NCI-H1417 treated with DMSO at 0.1 percent for 48 hours (cell line): ENCODE measurements at places on chromosomes 12 and 14.

DNA sequence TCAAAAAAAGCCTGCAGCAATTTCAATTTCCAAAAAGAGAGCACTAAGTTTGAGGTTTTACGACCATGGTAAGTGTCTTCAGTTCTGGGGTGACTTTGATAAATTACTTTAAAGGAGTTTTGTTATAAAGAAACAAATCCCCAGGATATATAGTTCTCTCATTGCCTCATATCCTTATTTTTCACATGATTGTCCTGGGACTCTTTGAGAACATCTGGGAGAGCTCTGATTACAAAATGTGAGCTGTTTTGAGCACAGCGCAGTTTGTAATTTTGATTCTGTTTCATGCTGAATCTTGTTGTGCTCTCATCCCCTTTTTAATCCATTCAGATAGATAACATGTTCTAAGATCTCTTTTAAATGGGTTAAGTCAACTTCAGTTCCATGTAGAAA lies 67.7 kb upstream of the DCN start:
- DNase-seq, result no peak

GRCh38 chr12:45298047-45298446 lies 82.2 kb downstream of the ANO6 start:
- no peak for DNase-seq

DNA sequence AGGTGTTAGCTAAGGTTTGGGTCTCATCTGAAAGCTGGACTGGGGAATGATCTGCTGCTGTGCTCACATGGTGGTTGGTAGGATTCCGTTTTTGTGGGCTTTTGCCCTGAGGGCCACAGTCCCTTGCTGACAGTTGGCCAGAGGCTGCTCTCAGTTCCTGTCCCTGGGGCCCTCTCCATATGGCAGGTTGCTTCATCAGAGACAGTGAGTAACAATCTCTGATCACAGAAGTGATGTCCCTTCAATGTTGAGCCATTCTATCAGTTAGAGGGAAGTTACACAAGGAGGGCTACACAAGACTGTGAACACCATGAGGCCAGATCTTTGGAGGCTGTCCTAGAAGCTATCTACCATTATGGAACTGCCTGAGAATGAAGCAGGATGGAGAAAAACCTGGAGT lies 137.2 kb downstream of the AACS start:
- DNase-seq, result no peak

DNA sequence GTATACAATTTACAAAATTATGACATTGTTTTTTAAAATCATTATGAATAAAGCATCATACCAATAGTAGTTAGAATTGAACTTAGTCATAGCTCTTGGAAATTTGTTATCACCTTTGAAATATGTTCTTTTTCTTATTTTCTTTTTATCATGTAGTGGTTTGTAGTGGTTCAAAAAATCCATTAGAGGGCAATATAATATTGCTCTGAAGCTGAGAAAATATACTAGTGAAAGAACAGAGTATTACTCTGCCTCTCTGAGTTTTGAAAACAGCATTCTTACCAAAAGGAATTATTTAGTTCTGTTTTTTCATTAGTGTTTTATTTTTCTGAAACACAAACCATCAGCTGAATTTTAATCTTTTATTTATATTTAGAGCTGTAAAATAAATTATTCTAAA lies 76.2 kb downstream of the PDZRN4 start:
- DNase-seq, result peak; percentile 34

- peak; percentile 74 for DNase-seq
These were observed 112.0 kb downstream of the SLC15A5 start for GRCh38 chr12:16165506-16165905.

DNA sequence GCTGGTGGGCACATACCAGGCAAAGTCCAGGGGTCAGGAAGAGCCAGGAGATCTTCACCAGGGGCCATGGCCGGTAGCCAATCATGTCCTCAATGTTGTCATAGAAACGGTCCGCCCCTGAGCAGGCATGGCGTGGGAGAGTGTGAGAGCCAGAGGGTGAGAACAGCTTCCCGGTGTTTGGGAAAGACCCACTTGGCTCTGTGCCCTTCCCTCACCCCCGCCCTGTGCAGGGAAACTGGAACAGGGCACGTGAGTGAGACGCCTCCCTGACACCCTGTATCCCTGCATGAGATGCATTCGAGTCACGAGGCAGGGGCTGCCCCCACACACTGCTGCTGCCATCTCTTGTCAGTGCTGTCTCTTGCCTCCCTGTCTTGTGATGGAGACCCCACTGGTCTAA lies 20.7 kb downstream of the SLC6A12 start:
- DNase-seq, result no peak

GRCh38 chr12:63779498-63780481 lies at the start of gene RXYLT1:
Gene RXYLT1, plus strand, starts transcription at chr12:63779909. Its CDS starts 52 bp downstream, at chr12:63779961.
- DNase-seq, result peak; percentile 47

DNA sequence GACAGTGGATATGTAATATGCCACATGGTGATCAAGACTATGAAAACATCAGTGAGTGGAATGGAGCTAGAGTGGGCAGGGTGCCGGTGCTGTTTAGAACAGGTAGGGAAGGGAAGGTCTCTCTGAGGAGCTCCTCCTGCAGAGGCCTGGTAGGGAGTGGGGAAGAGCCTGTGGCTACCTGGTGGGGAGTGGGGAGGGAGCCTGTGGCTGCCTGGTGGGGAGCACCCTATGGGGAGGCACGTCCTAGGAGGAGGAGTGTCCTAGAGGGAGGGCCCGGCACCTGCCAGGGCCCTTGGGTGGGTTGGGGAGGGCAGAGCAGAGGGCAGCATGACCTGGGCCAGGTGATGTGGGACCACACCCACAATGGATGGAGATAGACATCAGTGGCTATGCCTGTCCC lies 122.6 kb downstream of the ADGRD1 start:
- DNase-seq, result no peak

- DNase-seq, result no peak
These were observed 522 bp downstream of the R3HDM2 start for GRCh38 chr12:57430112-57430930.

DNA sequence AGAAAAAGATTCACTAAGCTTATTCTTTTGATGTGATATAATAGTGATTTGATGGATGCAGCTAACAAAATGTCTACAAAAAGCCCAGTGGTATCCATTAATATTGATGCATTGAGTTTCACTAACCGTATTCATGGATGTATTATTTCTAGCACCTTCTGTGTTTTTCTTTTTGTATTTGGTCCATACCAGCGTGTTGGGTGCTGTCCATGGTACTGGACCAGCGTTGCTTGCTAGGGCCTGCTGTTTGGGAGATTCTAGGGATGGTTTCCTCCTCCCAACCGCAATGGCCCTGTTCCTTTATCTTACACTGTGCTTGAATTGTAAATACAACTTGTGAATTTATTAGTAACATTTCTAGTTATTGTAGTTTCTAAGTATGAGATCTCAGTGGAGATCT lies 31.7 kb downstream of the ANO4 start:
- no peak for DNase-seq

DNA sequence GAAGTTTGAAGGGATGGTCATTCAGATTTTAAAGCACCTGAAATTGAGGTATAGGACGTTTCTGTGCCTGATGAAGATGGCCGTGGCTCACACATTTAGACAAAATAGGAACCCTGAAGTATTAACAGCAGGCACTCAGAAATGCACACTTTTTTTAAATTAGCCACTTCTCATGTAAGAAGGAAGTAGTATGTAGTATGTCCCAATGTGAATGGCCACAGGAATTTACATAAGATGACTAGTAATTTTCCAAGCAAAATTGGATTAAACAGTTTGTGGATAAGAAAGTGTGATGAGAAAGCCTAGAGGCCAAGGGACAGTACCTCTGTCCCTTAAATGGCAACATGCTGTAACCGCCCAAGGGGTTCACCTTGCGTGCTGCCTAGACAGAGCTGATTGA lies 1.8 kb upstream of the MIS18BP1 start:
- DNase-seq, result no peak

DNA sequence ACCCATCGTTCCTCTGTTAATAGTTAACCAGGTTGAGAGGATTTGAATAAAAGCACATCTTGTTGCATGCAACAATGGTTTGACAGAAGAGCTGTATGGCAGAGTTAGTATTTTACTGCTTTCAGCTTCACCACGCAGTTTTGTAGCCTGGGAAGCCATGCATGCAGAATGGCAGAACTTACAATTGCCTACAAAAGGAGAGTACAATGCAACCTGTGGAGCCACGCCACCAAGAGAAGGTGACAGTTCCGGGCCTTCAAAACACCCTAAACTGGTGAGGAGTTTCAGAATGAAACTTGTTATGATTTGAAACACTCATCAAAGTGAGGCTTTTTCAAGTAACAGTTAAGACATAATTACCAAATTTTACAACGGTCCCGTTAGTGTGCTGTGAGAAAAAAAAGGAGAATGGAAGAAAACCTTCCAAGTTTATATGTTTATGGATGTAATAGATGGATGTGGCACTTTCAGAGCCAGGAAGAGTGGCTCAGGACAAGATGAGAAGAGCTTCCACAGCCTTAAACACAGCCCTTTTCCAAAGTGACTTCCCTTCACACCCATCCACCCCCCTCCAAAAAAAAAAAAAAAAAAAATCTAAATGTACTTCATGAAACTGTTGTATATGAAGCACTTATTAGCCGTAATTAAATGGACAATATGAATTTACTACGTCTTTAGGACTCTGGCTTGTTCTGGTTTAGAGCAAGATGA lies 158.7 kb downstream of the EGLN3 start:
- no peak for DNase-seq

DNA sequence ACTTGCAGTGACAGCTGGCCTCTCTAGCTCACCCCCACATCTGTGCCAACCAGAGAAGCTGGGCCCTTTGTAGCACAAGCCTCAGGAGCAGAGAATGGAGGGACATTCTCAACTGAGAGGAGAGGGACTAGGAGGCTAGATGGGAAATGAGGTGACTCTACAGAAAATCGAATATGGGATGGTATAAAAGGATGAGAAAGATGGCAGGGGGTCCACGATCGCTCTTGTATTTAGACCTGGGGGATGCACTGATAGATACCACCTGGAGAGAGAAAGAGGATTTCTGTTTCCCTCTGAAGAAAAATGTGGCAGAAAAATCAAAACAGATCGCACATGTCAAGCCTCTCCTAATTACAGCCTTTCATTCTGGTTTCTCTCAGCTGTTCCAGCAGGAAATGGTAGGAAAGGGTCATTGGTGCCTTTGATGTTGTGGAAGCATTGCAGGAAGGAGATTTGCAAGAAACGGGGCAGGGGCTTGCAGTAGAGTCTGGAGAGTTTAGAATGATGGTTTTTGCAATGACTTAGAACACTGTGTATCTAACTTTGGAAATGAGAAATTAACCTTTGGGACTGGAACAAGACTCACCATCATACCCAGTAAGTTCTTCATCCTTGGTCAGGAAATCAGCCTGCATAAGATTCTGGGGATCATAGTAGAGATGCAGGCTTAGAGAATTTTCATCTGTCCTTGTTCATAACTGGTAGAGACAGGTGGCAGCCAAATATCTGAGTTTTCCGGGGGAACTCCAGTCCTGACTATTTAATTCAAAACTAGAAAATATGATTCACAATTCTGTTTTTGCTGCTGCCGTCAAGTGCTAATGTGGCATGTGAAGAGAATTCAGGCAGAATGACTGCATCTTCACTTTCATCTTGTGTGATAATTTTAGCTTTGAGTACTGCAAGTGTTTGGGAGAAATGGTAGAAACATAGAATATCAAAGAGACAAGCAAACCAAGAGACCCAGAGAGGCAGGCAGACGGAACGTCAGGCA lies 98.8 kb downstream of the DAD1 start:
- no peak for DNase-seq

DNA sequence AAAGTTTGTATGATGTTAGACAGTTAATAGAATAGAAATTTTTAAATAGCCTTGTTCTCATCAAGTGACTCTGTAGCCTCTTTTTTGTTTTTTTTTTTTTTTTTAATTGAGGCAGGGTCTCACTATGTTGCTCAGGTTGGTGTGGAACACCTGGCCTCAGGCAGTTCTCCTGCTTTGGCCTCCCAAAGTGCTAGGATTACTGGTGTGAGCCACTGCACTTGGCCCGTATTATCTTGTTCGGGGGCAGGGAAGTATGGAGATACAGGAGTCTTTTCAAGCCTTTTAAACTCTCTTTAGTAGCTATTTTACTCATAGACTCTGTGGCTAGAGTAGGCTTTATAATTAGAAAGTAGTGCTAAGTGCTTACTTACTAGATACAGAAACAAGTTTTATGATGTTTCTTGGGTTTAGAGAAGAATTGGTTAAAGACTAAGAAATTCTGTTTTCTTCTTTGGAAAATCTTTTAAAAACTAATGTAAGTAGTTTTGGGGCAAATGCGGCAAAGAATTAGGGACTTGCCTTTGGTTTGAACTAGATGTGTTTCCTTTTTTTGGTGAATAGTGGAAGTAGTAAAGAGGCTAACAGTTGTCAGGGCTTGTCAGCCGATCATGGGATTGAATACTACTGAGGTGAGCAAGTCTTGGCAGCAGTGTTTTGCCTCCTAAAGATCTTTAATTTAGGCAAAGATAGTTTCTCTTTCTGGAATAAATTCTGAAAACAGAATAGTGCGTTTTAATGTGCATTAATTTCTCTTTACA lies 31.3 kb downstream of the FBXO34 start:
- DNase-seq, result no peak

DNA sequence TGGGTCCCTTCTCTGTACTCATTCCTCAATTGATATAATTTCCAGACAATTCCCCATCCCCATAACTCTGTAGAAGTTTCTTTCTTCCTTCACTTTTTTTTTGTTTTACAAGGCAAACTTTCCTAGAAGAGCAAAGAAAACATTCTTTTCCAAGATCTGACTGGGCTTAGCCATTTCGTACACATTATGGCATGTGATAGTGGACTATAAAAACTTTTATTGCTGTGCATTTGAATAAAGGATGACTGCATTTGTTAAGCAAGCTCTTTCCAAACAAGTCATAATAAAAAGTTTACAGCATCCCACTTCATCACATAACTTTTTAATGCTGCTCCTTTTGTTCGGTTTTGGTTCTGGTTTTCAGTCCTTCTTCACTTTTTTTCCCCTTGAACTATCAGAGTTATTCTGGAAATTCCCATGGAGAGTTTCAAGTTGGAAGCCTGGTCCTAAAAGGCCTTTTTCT lies 231.0 kb upstream of the HMGA2 start:
- no peak for DNase-seq

GRCh38 chr14:102279688-102280348 lies 25.1 kb downstream of the MOK start:
- no peak for DNase-seq

GRCh38 chr14:104239185-104239775 lies 100.9 kb downstream of the KIF26A start:
- DNase-seq, result no peak

GRCh38 chr12:113299619-113300237 lies 35.2 kb downstream of the SLC8B1 start:
- DNase-seq, result no peak

- DNase-seq, result no peak
These were observed 222.5 kb upstream of the RTL1 start for GRCh38 chr14:101125719-101126651.
